ENCODE measurements at places on chromosomes 7 and 10. TPM values are rescaled to one million over a fixed set of nuclear protein-coding genes. Genes with fewer than 3 reads are reported as not detected.

Gene C10orf67
- not detected for polyA plus RNA-seq

Gene SUV39H2
- 9.0 TPM for polyA plus RNA-seq

Gene GPR22
- polyA plus RNA-seq = not detected

Gene NUTM2E
- not detected for polyA plus RNA-seq

Gene ASB4
- polyA plus RNA-seq = 2.6 TPM

Gene SMIM30
- 21.2 TPM for polyA plus RNA-seq

Gene BAG3
- polyA plus RNA-seq = 2.9 TPM

Gene MRC1
- not detected for polyA plus RNA-seq

Gene PON1
- polyA plus RNA-seq = 0.63 TPM

Gene ANXA7
- polyA plus RNA-seq = 59.4 TPM

Gene SORCS1
- not detected for polyA plus RNA-seq

Gene IDI2
- not detected for polyA plus RNA-seq

Gene CYP2C19
- polyA plus RNA-seq = not detected

Gene CALN1
- 0.01 TPM for polyA plus RNA-seq

Gene CCZ1B
- polyA plus RNA-seq = 21.4 TPM

Gene CCT6A
- polyA plus RNA-seq = 219 TPM

Gene SPDYE16
- not detected for polyA plus RNA-seq

Gene PAPOLB
- not detected for polyA plus RNA-seq

Gene FKBP6
- 0.09 TPM for polyA plus RNA-seq

Gene PTCD1
- polyA plus RNA-seq = 3.0 TPM

Gene CUBN
- 0.32 TPM for polyA plus RNA-seq

Gene PTF1A
- polyA plus RNA-seq = not detected

Gene GIMAP8
- polyA plus RNA-seq = not detected

Gene FAM237B
- not detected for polyA plus RNA-seq

Gene CCDC7
- 0.40 TPM for polyA plus RNA-seq

Gene NEUROG3
- not detected for polyA plus RNA-seq

Gene FXYD4
- not detected for polyA plus RNA-seq

Gene MMP21
- polyA plus RNA-seq = not detected

Gene PALD1
- 0.09 TPM for polyA plus RNA-seq

Gene PRR15
- 3.2 TPM for polyA plus RNA-seq

Measured in HepG2 (cell line).